Left ventricle myocardium inferior (tissue), 1 donor: ENCODE measurements at places on chromosomes 12 and 14. TPM values are rescaled to one million over a fixed set of nuclear protein-coding genes. Genes with fewer than 3 reads are reported as not detected.

Gene AICDA
- total RNA-seq: not detected

Gene GLIPR1L1
- total RNA-seq: not detected

DNA sequence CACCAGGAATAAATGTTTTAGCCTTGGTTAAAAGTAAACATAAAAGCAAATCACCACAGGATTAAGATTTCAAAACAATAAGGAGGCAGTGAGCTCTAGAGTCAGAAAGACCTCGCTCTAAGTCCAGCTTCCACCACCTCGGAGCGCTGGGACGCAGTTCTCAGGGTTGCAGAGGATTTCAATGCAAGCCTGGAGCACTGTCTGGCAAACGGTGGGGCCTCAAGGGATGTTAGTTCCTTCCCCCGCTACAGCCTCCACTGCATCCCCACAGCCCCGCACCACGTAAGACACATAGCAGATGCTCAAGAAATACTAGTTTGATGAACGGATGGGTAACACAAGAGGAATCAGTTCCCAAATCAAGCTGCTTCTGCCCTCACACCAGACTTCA is 39.3 kb upstream of the TMCC3 start:
- H3K4me3 ChIP-seq: peak overlapping the region; percentile 47
- no peaks in the 10 kb centered on the region for H3K36me3 ChIP-seq
- no peak for DNase-seq
- no peaks in the 10 kb centered on the region for H3K27me3 ChIP-seq
- peak overlapping the region; percentile 38 for H3K27ac ChIP-seq
- peaks cover 22% of the 10 kb centered on the region for H3K4me1 ChIP-seq

GRCh38 chr14:95336192-95336760 is 16.6 kb upstream of the CLMN start:
- H3K27me3 ChIP-seq: peaks cover 29% of the 10 kb centered on the region
- H3K36me3 ChIP-seq: no peaks in the 10 kb centered on the region
- peaks cover 10% of the 10 kb centered on the region for H3K4me1 ChIP-seq
- no peak overlapping the region for H3K27ac ChIP-seq
- no peak for DNase-seq

DNA sequence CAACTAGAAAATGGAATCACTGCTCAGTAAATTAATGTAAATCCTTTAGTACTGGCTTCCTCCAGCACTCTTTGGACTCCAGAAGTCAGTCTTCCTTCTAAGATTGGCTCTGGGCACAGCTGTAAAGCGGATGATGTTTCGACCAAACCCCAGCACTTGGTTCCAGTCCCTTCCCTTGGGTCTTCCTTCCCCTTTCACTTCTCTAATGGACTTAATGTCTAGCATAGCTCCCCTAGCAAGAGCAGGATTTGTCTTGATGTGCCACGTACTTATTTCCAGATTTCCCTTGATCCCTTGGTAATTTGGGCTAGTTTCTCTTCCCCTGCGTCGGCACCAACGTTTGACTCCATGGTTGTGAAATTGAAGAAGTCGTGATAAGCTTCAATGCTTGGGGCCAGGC is 28.3 kb downstream of the C12orf75 start:
- H3K27me3 ChIP-seq: no peaks in the 10 kb centered on the region
- DNase-seq: no peak
- H3K36me3 ChIP-seq: no peaks in the 10 kb centered on the region
- H3K4me1 ChIP-seq: no peaks in the 10 kb centered on the region
- H3K4me3 ChIP-seq: no peak overlapping the region
- H3K27ac ChIP-seq: no peak overlapping the region

DNA sequence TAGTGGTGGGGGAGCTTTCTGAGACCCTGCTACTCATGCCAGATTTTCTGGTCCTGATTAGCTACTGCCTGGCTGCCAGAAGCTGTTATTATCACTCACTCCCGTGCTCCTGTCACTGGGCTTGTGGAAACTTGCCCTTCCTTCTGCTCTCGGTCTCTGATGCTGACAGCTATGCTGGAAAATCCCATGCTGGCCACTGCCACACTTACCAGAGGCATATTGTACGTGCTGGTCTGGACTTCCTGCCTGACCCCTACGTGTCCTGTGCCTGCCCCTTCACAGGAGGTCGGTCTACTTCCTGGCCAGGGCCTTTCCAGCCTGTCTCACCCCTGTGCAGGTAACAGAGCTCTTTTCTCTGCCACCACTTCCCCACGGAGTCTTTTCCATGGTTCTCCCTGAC is 149.4 kb upstream of the PLEKHG7 start:
- peak overlapping the region; percentile 89 for H3K27ac ChIP-seq
- peaks cover 47% of the 10 kb centered on the region for H3K4me1 ChIP-seq
- H3K4me3 ChIP-seq: no peak overlapping the region
- DNase-seq: peak; percentile 70
- no peaks in the 10 kb centered on the region for H3K27me3 ChIP-seq
- H3K36me3 ChIP-seq: no peaks in the 10 kb centered on the region

DNA sequence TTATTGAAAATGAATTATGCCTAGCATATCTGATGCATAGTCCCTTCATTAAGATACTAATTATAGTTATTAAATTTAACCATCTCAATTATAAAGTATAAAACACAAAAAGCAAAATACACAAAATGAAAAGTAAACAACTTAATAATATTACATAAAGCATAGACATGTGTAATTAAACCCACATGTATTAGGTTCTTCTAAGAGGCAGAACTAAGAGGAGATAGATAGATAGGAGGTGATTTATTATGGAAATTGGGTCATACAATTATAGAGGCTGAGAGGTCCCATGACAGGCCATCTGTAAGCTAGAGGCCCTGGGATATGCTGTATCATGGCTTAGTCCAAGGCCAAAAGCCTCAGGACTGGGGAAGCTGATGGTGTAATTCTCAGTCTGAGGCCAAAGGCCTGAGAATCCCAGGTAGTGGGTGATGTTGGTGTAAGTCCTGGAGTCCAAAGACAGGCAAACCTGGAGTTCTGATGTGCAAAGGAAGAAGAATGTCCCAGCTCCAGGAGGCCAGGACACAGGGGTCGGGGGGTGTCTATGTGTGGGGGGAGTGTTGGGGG is 953.3 kb downstream of the TRHDE start:
- no peaks in the 10 kb centered on the region for H3K36me3 ChIP-seq
- H3K27ac ChIP-seq: no peak overlapping the region
- no peak overlapping the region for H3K4me3 ChIP-seq
- no peak for DNase-seq
- H3K4me1 ChIP-seq: no peaks in the 10 kb centered on the region

DNA sequence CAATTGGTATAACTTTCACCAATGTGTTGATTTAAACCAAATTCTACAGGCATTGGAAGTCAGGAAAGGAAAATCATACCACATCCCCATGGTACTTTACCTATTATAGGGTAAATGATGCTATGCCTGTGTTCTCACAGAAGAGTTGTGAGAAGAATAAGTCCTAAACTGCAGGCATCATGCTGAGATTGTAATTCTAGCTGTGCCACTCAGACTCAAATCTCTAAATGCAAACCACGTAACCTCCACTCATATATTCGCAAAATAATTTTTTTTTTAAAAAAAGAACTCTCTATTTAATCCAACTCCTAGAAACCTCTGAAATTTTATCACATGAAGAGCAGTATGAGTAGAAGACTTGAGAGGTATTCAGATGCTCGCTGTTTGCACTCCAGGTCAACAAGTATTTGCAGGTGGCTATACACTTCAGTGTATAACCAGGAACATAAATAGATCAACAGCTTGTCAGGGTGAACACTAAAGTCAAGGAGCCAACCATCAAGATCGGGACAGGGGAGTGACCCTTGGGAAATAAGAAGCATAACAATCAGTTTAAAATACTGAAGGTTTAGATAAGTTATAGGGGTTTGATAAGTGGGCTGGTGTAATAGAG is 110.1 kb downstream of the SLC25A21 start:
- no peaks in the 10 kb centered on the region for H3K27me3 ChIP-seq
- H3K36me3 ChIP-seq: no peaks in the 10 kb centered on the region
- H3K4me1 ChIP-seq: no peaks in the 10 kb centered on the region
- H3K27ac ChIP-seq: no peak overlapping the region

DNA sequence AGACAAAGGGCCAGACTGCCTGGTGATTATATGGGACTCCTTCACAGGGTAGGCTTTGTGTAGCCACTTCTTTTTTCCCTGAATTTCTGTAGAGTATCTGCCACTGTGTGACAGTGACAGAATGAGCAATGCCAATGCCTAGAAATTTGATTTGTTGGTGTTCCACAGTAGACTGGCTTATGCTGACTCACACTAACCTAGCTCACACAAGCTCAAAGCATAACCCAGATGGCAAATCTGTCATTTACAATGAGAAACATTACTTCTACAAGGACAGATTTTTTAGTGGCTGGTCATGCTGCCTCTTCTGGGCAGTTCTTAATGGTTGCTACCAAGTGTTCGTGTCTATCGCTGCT is 15.9 kb downstream of the CFAP251 start:
- DNase-seq: no peak
- no peaks in the 10 kb centered on the region for H3K27me3 ChIP-seq
- no peaks in the 10 kb centered on the region for H3K4me1 ChIP-seq
- no peak overlapping the region for H3K27ac ChIP-seq
- no peak overlapping the region for H3K4me3 ChIP-seq

- peaks cover 60% of the 10 kb centered on the region for H3K27me3 ChIP-seq
- no peaks in the 10 kb centered on the region for H3K4me1 ChIP-seq
- H3K4me3 ChIP-seq: no peak overlapping the region
Observed at GRCh38 chr12:131347345-131347714, 363.6 kb upstream of the SFSWAP start.

- H3K4me3 ChIP-seq: peak overlapping the region; percentile 92
- no peaks in the 10 kb centered on the region for H3K27me3 ChIP-seq
- no peak for DNase-seq
- H3K27ac ChIP-seq: peak overlapping the region; percentile 99
- H3K4me1 ChIP-seq: peaks cover 75% of the 10 kb centered on the region
Observed at GRCh38 chr14:34711796-34712712, 2.3 kb downstream of the CFL2 start.

- H3K4me3 ChIP-seq: peak overlapping the region; percentile 68
- H3K4me1 ChIP-seq: peaks cover 15% of the 10 kb centered on the region
- peaks cover 40% of the 10 kb centered on the region for H3K27me3 ChIP-seq
- no peaks in the 10 kb centered on the region for H3K36me3 ChIP-seq
- H3K27ac ChIP-seq: peak overlapping the region; percentile 33
Observed at GRCh38 chr12:99985129-99985570, 414 bp upstream of the ANKS1B start.
